ENCODE measurements at places on chromosomes 1 and 21. TPM values are rescaled to one million over a fixed set of nuclear protein-coding genes. Genes with fewer than 3 reads are reported as not detected.

The PTPN14 gene
- total RNA-seq: 84.6 TPM

The OR2L13 gene
- total RNA-seq: not detected

The WNT3A gene
- total RNA-seq: not detected

The DMRTB1 gene
- total RNA-seq: not detected

The C1orf94 gene
- not detected for total RNA-seq

The MIER1 gene
- 9.3 TPM for total RNA-seq

The ITLN2 gene
- total RNA-seq: not detected

The HEYL gene
- total RNA-seq: 0.38 TPM

The ALX3 gene
- total RNA-seq: not detected

The SMIM1 gene
- 6.4 TPM for total RNA-seq

The TMPRSS15 gene
- not detected for total RNA-seq
